Psoas muscle (tissue), 8 donors: ENCODE measurements at places on chromosomes 13 and 19. TPM values are rescaled to one million over a fixed set of nuclear protein-coding genes. Genes with fewer than 3 reads are reported as not detected.

ZNF562 gene
- 7.3 TPM for total RNA-seq

IGFL3 gene
- total RNA-seq = not detected

SLITRK5 gene
- 0.02 TPM for total RNA-seq

ZNF534 gene
- 0.16 TPM for total RNA-seq

LRRC8E gene
- 0.22 TPM for total RNA-seq

PRKCG gene
- total RNA-seq = not detected

DAPK3 gene
- total RNA-seq = 107 TPM

POSTN gene
- 11.8 TPM for total RNA-seq

PNMA8B gene
- total RNA-seq = 0.34 TPM

APOC1 gene
- 5.7 TPM for total RNA-seq

ZNF667 gene
- total RNA-seq = 0.90 TPM

ZNF560 gene
- not detected for total RNA-seq

ACTMAP gene
- 13.3 TPM for total RNA-seq

ZNF320 gene
- 6.5 TPM for total RNA-seq

KLHL1 gene
- total RNA-seq = not detected

RRAS gene
- total RNA-seq = 57.0 TPM

CBARP gene
- 2.1 TPM for total RNA-seq

LINGO3 gene
- total RNA-seq = not detected

RHPN2 gene
- total RNA-seq = 0.57 TPM

NKPD1 gene
- 0.08 TPM for total RNA-seq

FFAR2 gene
- 0.41 TPM for total RNA-seq

HCN2 gene
- total RNA-seq = not detected

ZNF431 gene
- total RNA-seq = 10.1 TPM

GFY gene
- total RNA-seq = not detected

XPO4 gene
- 26.8 TPM for total RNA-seq

NUMBL gene
- total RNA-seq = 13.2 TPM

PODNL1 gene
- 0.36 TPM for total RNA-seq

ZNF155 gene
- total RNA-seq = 1.5 TPM

UBL5 gene
- 262 TPM for total RNA-seq

ZNF600 gene
- total RNA-seq = 1.7 TPM

ZNF541 gene
- total RNA-seq = 0.40 TPM

TMC4 gene
- not detected for total RNA-seq

TMEM255B gene
- 2.0 TPM for total RNA-seq

DENND1C gene
- 0.26 TPM for total RNA-seq

IGFL2 gene
- total RNA-seq = not detected

FFAR3 gene
- total RNA-seq = 0.22 TPM

SRRM5 gene
- 0.34 TPM for total RNA-seq

ZNF254 gene
- 2.2 TPM for total RNA-seq

ZNF540 gene
- 1.6 TPM for total RNA-seq

FARSA gene
- total RNA-seq = 57.0 TPM

NLRP4 gene
- not detected for total RNA-seq

DACH1 gene
- 3.6 TPM for total RNA-seq

ZNF730 gene
- 0.10 TPM for total RNA-seq

TGFBR3L gene
- 4.5 TPM for total RNA-seq

TUBB4A gene
- total RNA-seq = 2.7 TPM

RNF225 gene
- not detected for total RNA-seq
